ENCODE measurements at places on chromosomes 4 and X.

DNA sequence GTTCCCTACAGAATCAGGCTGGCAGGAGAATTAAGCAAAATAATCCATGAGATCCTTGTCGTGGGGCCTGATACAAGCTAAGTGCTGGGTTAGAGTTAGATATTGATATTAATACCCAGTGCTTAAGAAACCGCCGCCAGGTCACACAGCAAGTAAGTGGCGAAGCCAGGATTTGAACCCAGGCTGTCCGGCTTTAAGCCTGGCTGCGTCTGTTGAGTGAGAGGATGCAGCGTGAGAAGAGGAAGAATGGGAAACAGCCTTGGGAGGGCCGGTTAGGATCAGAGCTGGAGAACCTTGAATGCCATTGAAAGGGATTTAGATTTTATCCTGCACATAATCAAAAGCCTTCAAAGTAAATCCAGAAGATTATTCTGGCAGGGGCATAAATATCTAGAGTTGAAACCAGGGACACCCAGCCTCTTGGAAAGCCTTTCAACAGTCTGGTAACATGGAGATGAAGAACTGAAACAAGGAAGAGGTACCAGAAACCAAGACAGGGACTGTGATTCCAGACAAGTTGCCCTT, 64.8 kb upstream of the HELT start:
- no peaks in the 10 kb centered on the region for H3K4me1 ChIP-seq
- DNase-seq = no peak
- no peak overlapping the region for H3K27ac ChIP-seq
- H3K27me3 ChIP-seq = no peaks in the 10 kb centered on the region
- H3K4me3 ChIP-seq = no peak overlapping the region
- H3K36me3 ChIP-seq = no peaks in the 10 kb centered on the region

GRCh38 chr4:105461221-105461620, 12.6 kb downstream of the PPA2 start:
- no peak for DNase-seq
- H3K36me3 ChIP-seq = peaks cover 3% of the 10 kb centered on the region
- H3K27ac ChIP-seq = no peak overlapping the region

GRCh38 chr4:104416725-104417356, 77.9 kb downstream of the CXXC4 start:
- DNase-seq = no peak
- peaks cover 7% of the 10 kb centered on the region for H3K4me1 ChIP-seq
- no peak overlapping the region for H3K4me3 ChIP-seq
- H3K36me3 ChIP-seq = no peaks in the 10 kb centered on the region
- no peak overlapping the region for H3K27ac ChIP-seq
- no peaks in the 10 kb centered on the region for H3K27me3 ChIP-seq

- H3K27me3 ChIP-seq = no peaks in the 10 kb centered on the region
- H3K27ac ChIP-seq = no peak overlapping the region
- DNase-seq = no peak
- no peak overlapping the region for H3K4me3 ChIP-seq
- H3K4me1 ChIP-seq = no peaks in the 10 kb centered on the region
These were observed 64.3 kb downstream of the SMIM20 start for GRCh38 chr4:25978327-25978726.

GRCh38 chrX:46611658-46612362, 38.2 kb downstream of the CHST7 start:
- H3K4me3 ChIP-seq = no peak overlapping the region
- no peaks in the 10 kb centered on the region for H3K36me3 ChIP-seq
- H3K4me1 ChIP-seq = no peaks in the 10 kb centered on the region

DNA sequence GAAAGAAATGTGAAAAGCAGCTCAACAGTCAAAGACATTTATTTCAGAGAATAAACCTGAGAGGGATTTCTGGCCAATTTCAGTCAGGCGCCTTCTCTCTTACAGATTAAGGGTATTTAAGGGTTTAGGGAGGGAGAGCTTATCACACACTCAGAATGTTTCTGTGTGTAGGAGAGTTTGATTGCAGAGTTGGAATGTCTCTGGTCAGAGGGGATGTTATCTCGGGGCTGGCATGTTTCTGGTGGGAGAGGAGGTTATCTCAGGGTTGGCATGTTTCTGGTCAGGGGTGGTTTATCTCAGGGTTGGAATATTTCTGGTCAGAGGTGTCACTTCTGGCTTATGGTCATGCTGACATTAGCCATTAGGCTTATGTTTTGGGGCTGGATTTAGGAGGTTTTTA, 1920.5 kb upstream of the PCDH7 start:
- no peak overlapping the region for H3K4me3 ChIP-seq
- no peaks in the 10 kb centered on the region for H3K27me3 ChIP-seq
- no peaks in the 10 kb centered on the region for H3K4me1 ChIP-seq
- no peak overlapping the region for H3K27ac ChIP-seq
- no peaks in the 10 kb centered on the region for H3K36me3 ChIP-seq

DNA sequence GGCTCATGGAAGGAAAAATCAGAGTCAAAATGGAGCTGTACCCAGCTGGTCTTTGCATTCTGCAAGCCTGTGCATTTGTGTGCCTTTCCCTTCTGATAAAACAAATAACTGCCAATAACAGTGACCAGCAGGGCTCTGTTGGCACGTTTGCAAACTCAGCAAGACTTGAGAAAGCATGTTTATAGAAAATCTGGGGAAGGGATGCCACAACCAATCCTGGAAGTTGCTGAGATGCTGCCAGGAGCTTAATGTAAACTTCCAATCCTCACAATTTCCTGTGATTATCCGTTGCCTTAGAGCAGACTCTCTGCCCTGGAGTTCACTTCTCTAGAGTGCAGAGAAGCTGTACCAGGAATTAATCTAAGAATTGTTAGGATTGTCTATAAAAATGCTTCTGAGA, 6.9 kb upstream of the ANXA3 start:
- peaks cover 5% of the 10 kb centered on the region for H3K4me1 ChIP-seq
- peak; percentile 6 for DNase-seq
- H3K36me3 ChIP-seq = no peaks in the 10 kb centered on the region
- H3K4me3 ChIP-seq = no peak overlapping the region

- no peaks in the 10 kb centered on the region for H3K36me3 ChIP-seq
- H3K27ac ChIP-seq = no peak overlapping the region
These were observed 1323.4 kb downstream of the C4orf33 start for GRCh38 chr4:130419211-130419975.

DNA sequence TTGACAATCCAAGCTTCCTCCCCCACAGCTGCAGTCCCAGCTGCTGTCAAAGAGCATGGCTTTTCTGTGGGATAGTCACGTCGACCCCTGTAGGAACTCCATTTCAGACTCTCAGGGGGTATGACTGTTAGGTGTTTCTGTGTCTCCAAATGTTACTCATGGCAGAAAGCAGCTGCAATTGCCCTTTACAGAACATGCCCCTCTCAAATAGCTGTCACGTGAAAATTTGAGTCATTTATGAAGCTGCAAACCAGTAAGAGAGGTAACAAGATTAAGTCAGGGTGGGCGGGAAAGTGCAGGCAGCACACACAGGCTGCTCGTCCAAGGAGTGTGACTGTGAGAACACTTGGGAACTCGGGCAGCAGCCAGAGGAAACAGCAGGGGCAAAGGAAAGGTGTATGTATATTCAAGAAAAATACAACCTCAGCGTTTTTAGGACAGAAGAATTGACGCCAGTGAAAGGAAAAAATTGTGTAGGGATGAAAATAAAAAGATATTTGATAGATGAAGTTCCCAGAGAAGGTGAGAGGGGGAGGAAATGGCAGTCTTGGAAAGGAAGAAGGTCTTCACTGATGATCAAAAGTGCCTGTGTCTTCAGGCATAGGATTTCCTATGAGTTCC, 66.5 kb upstream of the TMEM184C start:
- H3K27me3 ChIP-seq = no peaks in the 10 kb centered on the region
- DNase-seq = peak; percentile 90

GRCh38 chrX:4579480-4579879, 866.0 kb upstream of the PRKX start:
- no peak overlapping the region for H3K4me3 ChIP-seq
- H3K36me3 ChIP-seq = no peaks in the 10 kb centered on the region
- no peaks in the 10 kb centered on the region for H3K4me1 ChIP-seq
- DNase-seq = peak; percentile 28
- H3K27ac ChIP-seq = no peak overlapping the region
